Airway epithelial cell (primary cell): ENCODE measurements at places on chromosomes 6 and 20. TPM values are rescaled to one million over a fixed set of nuclear protein-coding genes. Genes with fewer than 3 reads are reported as not detected.

The MICB gene
- total RNA-seq: 5.2 and 9.3 TPM in 2 replicates

The ATP6V1G2 gene
- total RNA-seq: 0.19 and 0.28 TPM in 2 replicates

The DYNLT2 gene
- 0.56 and 0.71 TPM in 2 replicates for total RNA-seq

The RRAGD gene
- total RNA-seq: 0.99 and 1.5 TPM in 2 replicates

The TP53TG5 gene
- not detected in 2 replicates for total RNA-seq

The C20orf202 gene
- 0.05 TPM in 1 of 2 replicates, not detected in the other for total RNA-seq

The CDSN gene
- total RNA-seq: 0.14 TPM in 1 of 2 replicates, not detected in the other

The TCF21 gene
- 0.07 TPM in 1 of 2 replicates, not detected in the other for total RNA-seq

The PHF1 gene
- 12.5 and 17.6 TPM in 2 replicates for total RNA-seq

The ARFRP1 gene
- 37.6 and 49.9 TPM in 2 replicates for total RNA-seq

The HAO1 gene
- not detected in 2 replicates for total RNA-seq

The ITPR3 gene
- total RNA-seq: 49.4 and 67.6 TPM in 2 replicates

The COL9A1 gene
- not detected in 2 replicates for total RNA-seq

The PHACTR2 gene
- 16.1 and 24.6 TPM in 2 replicates for total RNA-seq

The MOXD1 gene
- total RNA-seq: 0.88 and 1.6 TPM in 2 replicates

The OR2H1 gene
- not detected in 2 replicates for total RNA-seq

The HLA-E gene
- total RNA-seq: 130 and 131 TPM in 2 replicates

The CD109 gene
- total RNA-seq: 61.1 and 80.5 TPM in 2 replicates

The FAM135A gene
- 30.0 and 36.5 TPM in 2 replicates for total RNA-seq

The KCNB1 gene
- not detected in 2 replicates for total RNA-seq

The EBF4 gene
- total RNA-seq: 0.21 TPM in 1 of 2 replicates, not detected in the other

The CCDC170 gene
- total RNA-seq: 0.07 and 0.70 TPM in 2 replicates

The SULF2 gene
- total RNA-seq: 46.6 and 56.8 TPM in 2 replicates

The PPP1R14C gene
- 89.3 and 94.6 TPM in 2 replicates for total RNA-seq

The LPA gene
- total RNA-seq: not detected in 2 replicates

The FAM162B gene
- 0.14 TPM in 1 of 2 replicates, not detected in the other for total RNA-seq

The UBD gene
- total RNA-seq: not detected in 2 replicates

The SMPDL3A gene
- 7.5 and 9.1 TPM in 2 replicates for total RNA-seq

The TGM3 gene
- total RNA-seq: 0.14 and 0.35 TPM in 2 replicates

The CFB gene
- total RNA-seq: 3.1 and 3.9 TPM in 2 replicates

The RPS6KA2 gene
- total RNA-seq: 11.3 and 21.2 TPM in 2 replicates

The DEFB132 gene
- total RNA-seq: not detected in 2 replicates

The CALHM5 gene
- under 0.01 and 0.07 TPM in 2 replicates for total RNA-seq

The NFYA gene
- total RNA-seq: 7.5 and 16.2 TPM in 2 replicates

The BICRAL gene
- 2.0 and 2.6 TPM in 2 replicates for total RNA-seq

The TPMT gene
- total RNA-seq: 14.9 and 16.9 TPM in 2 replicates

The C6orf58 gene
- total RNA-seq: not detected in 2 replicates

The SEMG1 gene
- total RNA-seq: not detected in 2 replicates

The ARFGEF3 gene
- 3.0 and 4.9 TPM in 2 replicates for total RNA-seq

The ADAM33 gene
- 0.79 TPM in 1 of 2 replicates, not detected in the other for total RNA-seq
